KG1 (cell line): ENCODE measurements at places on chromosomes 4 and X.

DNA sequence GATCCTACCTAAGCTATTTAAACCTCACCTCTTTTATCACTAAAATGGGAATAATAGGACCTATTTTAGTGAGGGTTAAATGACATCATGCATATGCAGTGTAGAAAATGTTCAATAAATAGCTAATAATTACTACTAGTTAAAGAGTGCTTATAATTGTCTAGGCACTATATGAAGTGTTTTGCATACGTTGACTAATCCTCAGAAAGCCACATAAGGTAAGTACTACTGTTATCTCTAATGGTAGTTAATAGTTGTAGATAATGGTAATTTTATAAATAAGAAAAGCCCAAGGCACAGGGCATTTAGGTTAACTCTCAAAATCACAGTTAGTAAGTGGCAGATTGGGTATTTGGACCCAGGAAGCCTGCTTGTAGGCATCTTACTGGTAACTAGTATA is 47.4 kb upstream of the BOD1L1 start:
- DNase-seq = no peak

GRCh38 chrX:96929036-96929435 is 45.3 kb downstream of the RPA4 start:
- no peak for DNase-seq

GRCh38 chr4:58119298-58119697 is 1009.1 kb upstream of the IGFBP7 start:
- no peak for DNase-seq

DNA sequence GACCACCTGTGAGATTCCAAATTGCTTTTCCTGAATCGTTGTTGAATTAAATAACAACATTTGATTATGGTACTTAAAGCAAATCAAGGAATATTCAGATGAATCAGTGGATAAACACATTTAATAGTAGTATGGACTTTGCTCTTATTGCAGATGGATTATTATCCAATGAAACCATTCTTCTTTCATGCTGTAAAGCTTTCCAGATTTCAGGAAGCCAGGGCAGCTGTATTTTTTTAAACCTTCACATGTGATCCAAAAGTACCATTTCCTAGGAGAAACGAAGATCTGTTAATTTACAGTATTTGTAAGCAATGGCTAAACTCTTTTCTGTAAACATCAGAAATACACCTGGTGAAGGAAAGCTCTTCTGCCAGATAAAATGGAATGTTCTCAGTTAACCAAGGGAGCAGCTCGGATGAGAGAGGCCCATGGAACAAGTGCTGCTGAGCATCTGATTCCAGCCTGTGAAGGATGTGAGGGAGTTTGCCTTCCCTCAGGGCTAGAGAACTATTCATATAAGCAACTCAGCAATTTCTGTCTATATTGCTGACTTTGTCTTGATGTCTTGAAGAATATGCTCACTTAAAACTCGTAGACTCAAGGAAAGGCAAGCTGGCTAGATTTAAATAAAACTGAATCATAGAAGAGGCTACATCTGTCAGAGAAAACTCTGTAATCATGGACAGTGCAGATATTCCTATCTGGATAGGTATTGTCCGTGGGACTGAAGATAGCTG is 94.4 kb upstream of the LIMCH1 start:
- DNase-seq = no peak

DNA sequence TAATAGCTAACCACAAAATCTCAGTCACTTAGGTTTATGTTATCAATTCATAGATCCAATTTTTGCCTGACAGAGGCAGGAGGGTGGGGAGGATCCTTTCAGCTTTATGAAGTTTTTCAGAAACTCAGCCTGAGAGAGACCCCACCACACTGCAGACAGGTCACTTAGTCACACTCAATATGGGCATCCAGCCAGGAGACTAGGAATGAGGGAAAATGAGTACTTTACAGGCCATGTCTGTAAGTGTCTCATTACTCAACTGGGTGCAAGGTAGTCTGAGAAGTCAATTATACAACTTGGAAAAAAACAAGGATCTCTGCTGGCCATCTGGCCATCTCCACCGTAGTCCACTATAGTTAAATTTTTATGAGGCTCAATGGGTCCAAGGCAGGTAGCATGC is 365.9 kb downstream of the INPP4B start:
- DNase-seq = no peak

DNA sequence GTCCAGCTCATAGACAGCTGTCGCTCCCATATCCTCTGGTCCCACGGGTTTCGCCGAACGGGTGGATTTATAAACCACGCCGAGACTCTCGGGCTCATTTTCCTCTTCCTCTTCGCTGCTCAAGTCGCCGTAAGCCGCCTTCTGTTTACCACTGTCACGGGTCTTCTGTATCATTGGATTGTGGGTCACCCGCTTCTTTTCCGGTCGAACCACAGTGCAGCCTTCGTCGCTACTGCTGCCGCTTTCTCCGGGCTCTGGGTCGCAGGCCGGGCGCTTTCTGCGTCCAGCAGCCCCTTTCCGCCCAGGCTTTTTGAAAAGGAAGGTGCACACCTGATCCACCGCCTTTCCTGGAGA is 311 bp downstream of the RNF113A start:
- no peak for DNase-seq
